Transverse colon (tissue), 4 donors: ENCODE measurements at places on chromosomes 6 and 20. TPM values are rescaled to one million over a fixed set of nuclear protein-coding genes. Genes with fewer than 3 reads are reported as not detected.

The WFDC5 gene
- not detected for total RNA-seq

GRCh38 chr6:93163146-93163545 is 256.2 kb downstream of the EPHA7 start:
- no peak for DNase-seq

DNA sequence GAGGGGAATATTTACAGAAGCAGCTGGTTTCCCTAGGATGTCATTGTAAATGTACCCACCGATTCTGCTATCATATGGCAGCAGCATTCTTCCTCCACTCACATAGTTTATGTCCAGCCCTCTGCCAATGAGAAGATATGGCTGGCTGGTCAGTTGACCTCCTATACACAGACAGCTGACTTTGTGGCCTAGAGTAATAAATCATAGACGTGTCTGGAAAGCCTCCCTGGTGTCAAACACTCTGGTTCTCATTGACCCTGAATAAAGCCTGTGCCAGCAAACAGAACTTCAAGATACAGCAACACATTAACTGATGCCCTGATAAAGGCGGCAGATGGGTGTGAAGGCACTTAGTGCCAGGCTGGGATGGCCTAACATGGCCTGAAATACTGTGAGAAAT is 52.6 kb downstream of the GPR63 start:
- DNase-seq = no peak

DNA sequence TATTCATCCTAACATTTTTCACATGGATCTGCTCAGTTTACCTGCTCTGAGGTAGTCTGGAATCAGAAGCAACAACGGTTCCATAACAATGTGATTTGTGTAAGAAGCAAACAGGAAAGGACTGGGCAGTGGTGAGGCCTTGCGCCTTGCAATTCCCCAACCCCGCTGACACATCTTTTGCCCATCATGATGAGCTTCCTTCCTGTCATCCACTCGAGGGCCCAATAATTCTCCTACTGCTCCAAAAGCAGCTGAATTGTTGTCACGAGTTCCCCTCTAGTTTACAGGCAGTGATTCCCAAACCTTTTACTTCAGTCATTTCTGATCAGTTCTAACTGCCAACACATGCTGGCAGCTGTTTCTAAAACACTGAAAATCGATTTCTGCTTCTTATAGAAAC is 22.9 kb downstream of the STX7 start:
- peak; percentile 14 for DNase-seq

- DNase-seq = no peak
Observed at GRCh38 chr6:90502866-90503407, 83.9 kb downstream of the MAP3K7 start.

The PEX3 gene
- total RNA-seq = 13.2 TPM

The EYS gene
- total RNA-seq = not detected

DNA sequence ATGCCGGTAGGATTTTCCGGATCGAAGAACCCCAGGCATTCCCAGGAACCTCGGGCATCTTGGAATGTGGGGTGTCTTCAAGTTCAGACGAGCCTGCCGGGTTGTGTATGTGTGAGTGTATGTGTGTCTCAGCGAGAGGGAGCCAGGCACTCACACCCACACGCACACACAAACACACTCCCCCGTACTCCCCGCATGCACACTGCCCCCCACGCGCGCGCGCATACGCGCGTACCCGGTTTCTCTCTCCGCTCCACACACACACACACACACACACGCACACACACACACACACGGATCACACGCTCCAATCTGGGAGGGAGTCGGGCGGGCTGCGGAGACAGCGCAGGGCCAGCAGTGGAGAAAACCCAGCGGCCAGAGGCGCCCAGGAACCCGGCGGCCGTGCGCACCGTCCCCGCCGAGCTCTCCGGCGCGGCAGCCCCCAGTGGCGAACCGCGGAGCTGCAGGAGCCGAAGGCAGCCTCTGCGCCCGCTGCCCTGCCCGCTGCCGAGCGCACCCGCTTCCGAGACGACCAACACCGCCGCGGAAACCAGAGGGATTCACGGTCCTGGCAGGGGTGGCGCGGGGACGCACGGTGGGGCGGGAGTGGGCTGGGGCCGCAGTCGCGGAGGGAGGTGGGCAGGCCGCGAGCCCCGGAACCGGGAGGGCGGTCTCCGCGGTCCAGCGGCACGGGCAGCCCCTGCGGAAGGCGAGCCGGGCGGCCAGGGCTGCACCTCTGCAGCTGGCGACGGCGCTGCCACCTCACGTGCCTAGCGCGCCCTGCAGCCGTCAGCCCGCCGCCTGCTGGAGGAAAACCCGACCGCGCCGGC is at the start of gene LRFN2:
LRFN2 (minus strand) TSS at position 125 of the 830 bp plus-strand sequence.
- peak; percentile 76 for DNase-seq

DNA sequence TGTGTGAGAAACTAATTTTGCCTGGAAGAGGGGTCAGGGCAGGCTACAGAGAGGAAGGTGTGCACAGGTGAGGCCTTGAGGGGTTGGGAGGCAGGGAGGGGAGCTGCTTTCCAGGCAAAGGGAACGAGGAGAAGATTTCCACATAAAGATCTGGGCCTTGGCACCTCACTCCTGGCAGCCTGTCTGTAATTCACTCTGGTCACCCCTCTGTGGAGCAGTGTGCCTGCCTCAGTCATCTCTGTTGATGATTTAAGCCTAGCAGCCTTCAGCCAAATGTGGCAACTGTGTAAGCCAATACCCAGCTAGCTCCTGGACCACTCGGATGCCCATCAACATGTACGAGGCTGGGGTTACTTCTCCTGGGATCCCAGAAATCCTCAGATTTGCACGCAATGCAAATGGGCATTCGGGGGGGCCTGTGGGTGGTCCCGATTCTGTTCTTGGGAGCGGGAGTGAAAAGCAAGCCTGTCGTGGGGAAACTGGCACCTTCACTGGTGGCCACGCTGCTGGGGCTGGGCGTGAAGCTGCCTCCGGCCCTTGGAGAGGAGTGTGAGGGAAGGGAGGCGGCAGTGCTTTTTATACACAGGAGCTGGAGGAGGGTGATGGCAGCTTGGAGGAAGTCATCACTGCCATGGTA is 360.4 kb downstream of the ZFAND3 start:
- DNase-seq = no peak

The OR12D1 gene
- not detected for total RNA-seq

The NOP56 gene
- 303 TPM for total RNA-seq

GRCh38 chr20:63314015-63314471 is 21.1 kb downstream of the COL20A1 start:
- no peak for DNase-seq

The DPPA5 gene
- total RNA-seq = not detected

The MUC21 gene
- total RNA-seq = not detected

DNA sequence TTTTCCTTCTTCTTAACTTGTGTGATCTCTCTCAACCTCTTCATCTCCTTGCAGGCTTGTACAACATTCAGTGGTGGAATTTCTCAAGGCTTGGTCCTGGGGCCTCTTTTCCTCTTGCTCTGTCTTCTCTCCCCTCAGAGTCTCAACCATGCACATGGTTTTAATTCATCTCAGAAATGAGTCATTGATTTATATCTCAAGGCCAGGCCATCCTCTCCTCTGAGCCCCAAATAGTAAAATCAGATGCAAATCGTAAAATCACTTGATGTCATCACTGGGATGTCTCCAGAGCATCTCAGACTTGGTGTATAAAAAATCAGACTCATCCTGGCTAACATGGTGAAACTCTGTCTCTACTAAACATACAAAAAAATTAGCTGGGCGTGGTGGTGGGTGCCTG is 85.0 kb downstream of the FNDC1 start:
- DNase-seq = no peak

GRCh38 chr6:53048431-53049195 is 16.6 kb upstream of the FBXO9 start:
- DNase-seq = no peak

The ULBP2 gene
- total RNA-seq = not detected

DNA sequence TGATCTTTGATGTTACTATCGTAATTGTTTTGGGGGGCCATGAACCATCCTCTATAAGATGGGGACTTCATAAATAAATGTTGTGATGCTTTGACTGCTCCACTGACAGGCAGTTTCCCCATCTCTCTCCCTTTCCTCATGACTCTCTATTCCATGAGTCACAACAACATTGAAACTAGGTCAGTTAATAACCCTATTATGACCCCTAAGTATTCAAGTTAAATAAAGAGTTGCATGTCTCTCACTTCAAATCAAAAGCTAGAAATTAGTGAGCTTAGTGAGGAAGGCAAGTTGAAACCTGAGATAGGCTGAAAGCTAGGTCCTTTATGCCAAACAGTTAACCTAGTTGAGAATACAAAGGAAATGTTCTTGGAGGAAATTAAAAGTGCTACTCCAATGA is 491.0 kb downstream of the HAO1 start:
- DNase-seq = no peak

DNA sequence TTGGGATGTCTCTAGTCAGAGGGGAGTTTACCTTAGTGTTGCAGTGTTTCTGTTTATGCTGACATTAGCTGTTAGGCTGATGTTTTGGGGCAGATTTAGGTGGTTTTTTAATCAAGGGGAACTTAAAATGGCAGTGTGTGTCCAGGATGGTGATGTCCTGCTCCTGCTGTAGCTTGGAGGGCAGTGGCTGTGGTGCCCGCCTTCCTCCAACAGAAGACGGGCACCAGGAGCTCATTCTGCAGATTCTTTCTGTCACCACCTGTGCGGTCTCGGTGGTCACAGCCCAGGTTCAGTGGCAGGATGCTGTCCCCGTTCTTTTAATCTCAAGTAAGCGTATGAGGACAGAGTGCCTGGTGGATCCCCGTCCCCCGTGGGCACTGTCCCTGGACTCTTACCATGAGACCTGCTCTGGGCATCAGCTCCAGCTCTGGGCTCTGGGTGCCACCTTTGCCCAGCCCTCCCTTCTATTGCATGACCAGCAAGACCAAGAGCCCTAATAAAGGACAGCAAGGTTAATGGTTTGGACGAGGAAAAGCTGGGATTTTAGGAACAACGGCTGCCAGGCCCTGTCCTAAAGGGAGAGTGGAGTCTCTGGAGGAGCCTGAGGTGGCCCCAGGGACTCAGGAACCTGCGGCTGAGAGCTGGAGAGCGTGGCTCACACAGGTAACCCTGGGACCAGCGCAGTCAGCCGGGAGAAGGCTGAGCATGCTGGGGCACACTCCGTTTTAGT is 217.3 kb downstream of the ERMARD start:
- no peak for DNase-seq

The CHMP4B gene
- 263 TPM for total RNA-seq

DNA sequence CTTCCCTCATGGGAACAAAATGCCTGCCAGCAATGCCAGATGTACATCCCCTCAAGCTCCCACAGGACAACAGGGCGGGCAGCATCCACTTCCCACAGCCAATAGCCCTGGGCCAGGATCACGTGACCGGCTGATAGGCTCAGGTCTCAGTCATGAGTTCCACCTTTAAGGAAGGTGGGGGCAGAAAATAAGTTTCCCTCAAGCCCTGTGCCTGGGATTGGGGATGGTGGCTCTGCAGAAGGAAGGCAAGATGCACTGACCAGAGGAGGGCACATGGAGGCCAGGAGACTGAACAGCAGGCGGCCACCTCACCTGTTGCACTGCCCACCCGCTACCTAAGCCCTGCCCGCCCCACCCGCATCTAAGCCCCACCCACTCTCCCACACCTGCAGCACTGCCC is 149.1 kb downstream of the BMP7 start:
- DNase-seq = no peak

The CDSN gene
- not detected for total RNA-seq

- DNase-seq = no peak
Observed at GRCh38 chr6:143299253-143300166, 151.0 kb downstream of the ADAT2 start.

- no peak for DNase-seq
Observed at GRCh38 chr6:151070631-151071051, 169.1 kb upstream of the AKAP12 start.
